Heart left ventricle (tissue), 16 donors: ENCODE measurements at places on chromosomes 11 and 22. TPM values are rescaled to one million over a fixed set of nuclear protein-coding genes. Genes with fewer than 3 reads are reported as not detected.

- no peak overlapping the region for H3K27ac ChIP-seq
- H3K4me1 ChIP-seq, result no peaks in the 10 kb centered on the region
- no peaks in the 10 kb centered on the region for H3K36me3 ChIP-seq
- H3K4me3 ChIP-seq, result no peak overlapping the region
- DNase-seq, result no peak
- no peaks in the 10 kb centered on the region for H3K27me3 ChIP-seq
Observed at GRCh38 chr22:22756109-22756508, 111.7 kb downstream of the GGTLC2 start.

DNA sequence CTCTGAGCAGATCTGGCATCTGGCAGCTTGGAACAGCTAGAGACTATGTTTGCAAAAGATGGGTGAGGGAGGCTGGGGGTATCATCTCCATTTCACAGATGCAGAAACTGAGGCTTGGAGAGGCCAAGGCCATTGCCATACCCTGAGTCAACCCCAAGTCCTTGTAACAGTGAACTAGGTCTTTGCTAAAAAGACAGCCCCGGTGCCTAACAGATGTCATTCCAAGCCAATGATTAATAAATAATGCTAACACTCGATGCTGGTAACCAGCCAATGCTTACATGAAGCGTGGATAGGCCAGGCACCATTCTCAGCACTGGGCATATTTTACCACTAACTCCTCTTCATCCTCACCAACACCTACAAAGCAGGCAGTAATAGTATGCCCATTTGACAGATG, 164.0 kb downstream of the MN1 start:
- H3K27ac ChIP-seq, result no peak overlapping the region
- no peaks in the 10 kb centered on the region for H3K27me3 ChIP-seq
- H3K36me3 ChIP-seq, result no peaks in the 10 kb centered on the region
- no peak overlapping the region for H3K4me3 ChIP-seq
- DNase-seq, result no peak
- no peaks in the 10 kb centered on the region for H3K4me1 ChIP-seq

DNA sequence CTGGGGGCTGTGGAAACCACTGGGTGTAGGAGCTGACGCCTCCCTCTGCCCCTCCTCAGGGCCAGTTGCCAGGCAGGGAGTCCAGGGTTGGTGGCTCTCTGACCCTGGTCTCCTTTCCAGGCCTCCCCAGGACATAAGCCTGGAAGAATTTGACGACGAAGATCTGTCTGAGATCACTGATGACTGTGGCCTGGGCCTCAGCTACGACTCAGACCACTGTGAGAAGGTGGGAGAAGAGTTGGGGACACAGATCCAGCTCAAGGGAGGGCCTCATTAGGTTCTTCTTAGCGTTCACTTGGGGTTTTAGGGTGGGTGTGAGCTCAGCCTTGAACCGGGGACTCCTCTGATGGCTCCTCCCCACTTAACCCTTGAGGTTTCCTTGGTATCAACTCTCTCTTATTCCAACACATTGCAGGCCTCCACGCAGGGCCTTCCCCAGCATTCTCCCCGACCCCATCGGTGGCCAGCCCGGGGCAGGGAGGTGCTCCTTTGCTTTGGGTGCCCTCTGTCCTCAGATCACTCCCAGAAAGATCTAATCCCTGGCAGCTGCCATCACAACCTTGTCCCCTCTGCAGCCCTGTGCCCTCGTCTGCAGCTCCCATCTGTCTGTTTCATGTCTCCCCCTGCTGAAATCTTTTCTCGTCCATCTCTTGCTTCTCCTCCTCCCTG, 1.2 kb downstream of the MAPK8IP2 start:
- no peak overlapping the region for H3K27ac ChIP-seq
- H3K36me3 ChIP-seq, result no peaks in the 10 kb centered on the region
- peaks cover 4% of the 10 kb centered on the region for H3K4me1 ChIP-seq
- DNase-seq, result no peak

GRCh38 chr22:20281891-20282290, 13.8 kb upstream of the RTN4R start:
- no peaks in the 10 kb centered on the region for H3K36me3 ChIP-seq
- DNase-seq, result no peak
- no peak overlapping the region for H3K27ac ChIP-seq
- no peaks in the 10 kb centered on the region for H3K4me1 ChIP-seq
- H3K4me3 ChIP-seq, result no peak overlapping the region

DNA sequence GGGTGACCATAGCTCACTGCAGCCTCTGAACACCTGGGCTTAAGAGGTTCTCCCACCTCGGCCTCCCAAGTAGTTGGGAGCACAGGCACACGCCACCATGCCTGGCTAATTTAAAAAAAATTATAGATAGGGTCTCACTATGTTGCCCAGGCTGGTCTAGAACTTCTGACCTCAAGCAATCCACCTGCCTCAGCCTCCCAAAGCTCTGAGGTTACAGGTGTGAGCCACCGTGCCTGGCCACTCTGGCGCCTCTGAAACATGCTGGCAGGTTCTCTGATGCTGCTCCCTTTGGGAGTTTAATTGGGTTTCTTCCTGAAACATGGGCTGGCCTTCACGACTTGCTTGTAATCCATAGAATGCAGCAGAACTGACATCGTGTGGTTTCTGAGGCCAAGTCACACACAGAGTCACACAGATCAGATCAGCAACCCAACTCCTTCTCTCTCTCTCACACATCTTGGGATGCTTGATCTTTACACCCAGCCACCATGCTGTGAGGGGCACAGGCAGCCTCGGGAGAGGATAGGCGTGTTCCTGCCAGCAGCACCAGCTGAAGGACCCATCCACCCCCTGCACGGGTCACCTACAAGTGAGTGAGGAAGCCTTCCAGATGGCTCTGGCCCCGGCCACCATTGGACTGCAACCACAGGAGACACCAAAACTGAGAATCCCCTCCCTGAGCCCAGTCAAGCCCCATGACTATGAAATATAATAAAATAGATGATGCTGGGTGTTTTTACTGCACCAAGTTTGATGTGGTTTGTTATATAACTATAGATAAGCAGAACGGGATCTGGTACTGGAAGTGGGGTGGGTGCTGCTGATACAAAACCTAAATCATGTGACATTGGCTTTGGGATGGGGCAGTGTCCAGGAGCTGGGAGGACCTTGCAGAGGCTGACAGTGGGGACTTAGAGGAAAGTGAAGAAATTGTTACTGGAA, 3.1 kb upstream of the GSC2 start:
- no peak for DNase-seq
- no peak overlapping the region for H3K4me3 ChIP-seq

- no peaks in the 10 kb centered on the region for H3K36me3 ChIP-seq
- H3K4me1 ChIP-seq, result no peaks in the 10 kb centered on the region
- H3K4me3 ChIP-seq, result no peak overlapping the region
- DNase-seq, result no peak
- no peaks in the 10 kb centered on the region for H3K27me3 ChIP-seq
Observed at GRCh38 chr11:46832511-46833214, 13.4 kb downstream of the CKAP5 start.

DNA sequence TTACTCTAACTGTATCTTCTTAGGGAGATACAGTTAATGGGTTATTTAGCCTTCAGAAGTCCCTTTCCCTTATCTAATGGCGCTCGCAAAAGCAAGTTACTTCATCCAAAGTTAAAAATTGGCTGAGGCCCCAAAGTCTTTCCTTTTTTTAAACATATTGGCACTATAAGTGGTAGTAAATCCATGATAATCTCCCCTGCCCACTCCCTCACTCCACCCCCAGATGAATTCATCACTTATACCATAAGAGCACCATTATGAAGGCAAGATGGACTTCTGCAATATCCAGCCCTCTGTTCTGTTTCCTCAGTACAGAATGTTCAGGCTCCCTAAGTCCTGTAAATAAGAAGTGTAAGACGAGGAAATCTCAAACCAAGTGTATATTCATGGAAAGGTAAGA, 37.7 kb downstream of the CHKA start:
- no peaks in the 10 kb centered on the region for H3K27me3 ChIP-seq
- no peak overlapping the region for H3K4me3 ChIP-seq
- no peak overlapping the region for H3K27ac ChIP-seq
- DNase-seq, result no peak

GRCh38 chr11:69968396-69969347, 109.4 kb upstream of the ANO1 start:
- H3K36me3 ChIP-seq, result no peaks in the 10 kb centered on the region
- no peak overlapping the region for H3K4me3 ChIP-seq
- H3K4me1 ChIP-seq, result peaks cover 8% of the 10 kb centered on the region
- DNase-seq, result no peak
- peak overlapping the region; percentile 42 for H3K27ac ChIP-seq

DNA sequence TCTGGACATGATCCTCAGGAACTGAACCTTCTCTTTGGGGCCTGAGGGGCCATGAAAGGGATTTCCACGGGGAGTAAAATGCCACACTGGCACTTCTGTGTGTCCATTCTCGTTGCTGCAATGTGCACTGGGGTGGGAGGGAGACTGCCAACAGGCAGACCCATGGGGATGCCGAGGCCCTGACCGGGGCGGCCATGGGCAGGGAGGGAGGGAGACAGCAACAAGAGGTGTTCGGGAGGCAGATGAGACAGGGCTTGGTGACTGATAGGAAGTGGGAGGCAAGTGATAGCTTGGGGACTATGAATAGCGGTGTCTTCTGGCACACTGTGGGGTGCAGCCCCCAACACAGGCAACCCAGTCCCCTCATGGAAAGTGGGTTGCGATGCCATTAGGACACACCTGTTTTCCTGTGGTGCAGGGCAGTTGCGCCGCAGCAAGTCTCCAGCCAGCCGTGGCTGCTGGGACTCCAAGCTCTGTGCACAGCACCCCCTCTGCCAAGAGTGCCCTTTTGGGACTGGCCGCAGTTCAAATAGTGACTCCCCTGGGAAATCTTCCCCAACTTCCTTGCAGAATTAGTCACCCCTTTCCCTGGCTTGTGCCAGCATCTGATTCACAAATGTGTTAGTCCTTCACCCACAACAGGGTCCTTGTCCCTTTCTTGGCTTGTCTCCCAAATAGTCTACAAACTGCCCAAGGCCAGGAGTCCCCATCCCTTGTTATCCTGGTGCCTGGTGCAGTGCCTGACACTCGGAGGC, 88.8 kb downstream of the CHST1 start:
- no peak overlapping the region for H3K4me3 ChIP-seq
- DNase-seq, result no peak
- no peak overlapping the region for H3K27ac ChIP-seq

DNA sequence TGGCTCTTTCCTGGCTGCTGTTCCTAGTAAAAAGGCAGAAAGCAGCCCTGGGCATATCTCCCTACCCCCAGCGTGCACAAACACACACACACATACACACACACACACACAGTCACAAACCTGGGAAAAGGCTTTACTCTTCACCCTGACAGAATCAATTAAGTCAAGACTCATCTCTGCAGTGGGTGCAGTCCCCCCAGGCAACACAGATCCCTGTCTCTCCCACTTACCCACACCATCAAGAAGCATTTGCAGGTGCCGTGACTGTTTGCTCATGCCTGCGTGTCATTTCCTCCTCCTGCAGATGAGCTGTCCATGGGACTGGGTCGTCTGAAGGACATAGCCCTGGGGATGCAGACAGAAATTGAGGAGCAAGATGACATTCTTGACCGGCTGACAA, 28.6 kb downstream of the SNAP29 start:
- H3K36me3 ChIP-seq, result peaks cover 69% of the 10 kb centered on the region
- no peak overlapping the region for H3K27ac ChIP-seq
- H3K27me3 ChIP-seq, result no peaks in the 10 kb centered on the region
- H3K4me3 ChIP-seq, result no peak overlapping the region
- peaks cover 11% of the 10 kb centered on the region for H3K4me1 ChIP-seq
- DNase-seq, result no peak

DNA sequence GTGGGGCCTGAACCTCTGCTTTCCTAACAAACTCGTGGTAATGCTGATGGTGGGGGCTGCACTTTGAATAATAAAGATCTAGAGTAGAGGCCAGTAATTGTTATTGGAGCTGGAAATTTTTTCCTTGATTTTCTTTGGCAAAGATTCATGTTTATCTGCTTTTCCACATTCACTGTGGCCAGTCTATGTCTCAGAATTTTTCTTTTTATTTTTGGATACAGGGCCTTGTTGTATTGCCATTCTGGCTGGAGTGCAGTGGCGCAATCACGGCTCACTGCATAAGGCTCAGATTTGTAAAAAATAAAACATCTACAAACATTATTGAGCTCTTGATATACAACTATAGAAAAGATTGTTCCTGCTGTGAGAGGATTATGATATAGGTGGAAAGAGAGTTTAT, 1.6 kb downstream of the TMEM135 start:
- H3K36me3 ChIP-seq, result no peaks in the 10 kb centered on the region
- H3K4me3 ChIP-seq, result peak overlapping the region; percentile 94
- no peak overlapping the region for H3K27ac ChIP-seq

DNA sequence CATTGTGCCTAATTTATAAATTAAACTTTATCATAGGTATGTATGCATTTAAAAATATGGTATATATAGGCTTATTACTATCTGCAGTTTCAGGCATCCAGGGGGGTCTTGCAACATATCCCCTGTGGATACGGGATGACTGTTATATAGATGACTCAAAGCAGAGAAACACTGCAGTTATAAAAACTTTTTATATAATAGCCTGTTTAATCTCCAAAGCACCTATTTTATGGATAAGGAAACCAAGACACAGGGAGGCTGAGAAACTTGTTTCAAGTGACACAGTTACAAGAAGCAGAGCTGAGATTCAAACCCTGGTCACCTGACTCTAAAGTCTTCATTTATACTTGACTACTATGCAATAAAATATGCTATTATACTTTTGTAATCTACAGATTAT, 897.7 kb downstream of the KCNA4 start:
- H3K36me3 ChIP-seq, result no peaks in the 10 kb centered on the region
- H3K4me1 ChIP-seq, result no peaks in the 10 kb centered on the region
- no peaks in the 10 kb centered on the region for H3K27me3 ChIP-seq

GRCh38 chr11:776561-777287, 563 bp downstream of the GATD1 start:
- peak; percentile 30 for DNase-seq
- no peaks in the 10 kb centered on the region for H3K27me3 ChIP-seq
- peak overlapping the region; percentile 93 for H3K4me3 ChIP-seq
- peaks cover 21% of the 10 kb centered on the region for H3K4me1 ChIP-seq
- peak overlapping the region; percentile 87 for H3K27ac ChIP-seq

DNA sequence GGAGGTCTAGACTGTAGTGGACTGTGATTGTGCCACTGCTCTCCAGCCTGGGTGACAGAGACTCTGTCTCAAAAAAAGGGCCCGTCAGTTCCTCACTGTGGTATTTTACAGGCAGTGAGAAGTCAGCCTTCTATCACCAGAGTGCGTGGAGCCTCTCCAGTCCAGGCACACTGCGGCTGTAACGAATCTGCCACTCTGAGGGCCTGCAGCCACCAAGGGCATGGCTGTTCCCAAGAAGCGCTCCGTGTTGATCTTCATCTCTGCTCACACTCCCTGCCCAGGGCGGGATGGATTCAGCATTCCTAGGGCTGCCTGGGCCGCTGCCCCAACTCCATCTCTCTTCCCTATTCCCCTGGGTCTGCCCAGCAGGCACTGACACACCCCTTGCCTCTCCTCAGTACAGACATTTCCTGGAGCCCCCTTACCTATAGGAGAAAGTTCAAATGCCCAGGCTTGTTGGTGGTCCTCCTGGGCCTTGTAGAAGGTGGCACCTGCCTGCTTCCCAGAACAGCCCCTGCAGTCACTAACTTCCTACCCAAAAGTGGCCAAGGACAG, 148.4 kb downstream of the CACNA1I start:
- H3K27me3 ChIP-seq, result no peaks in the 10 kb centered on the region
- H3K36me3 ChIP-seq, result no peaks in the 10 kb centered on the region
- H3K27ac ChIP-seq, result no peak overlapping the region
- H3K4me1 ChIP-seq, result no peaks in the 10 kb centered on the region
- DNase-seq, result no peak
- no peak overlapping the region for H3K4me3 ChIP-seq

The ME3 gene
- 31.3 TPM for total RNA-seq

The CARD10 gene
- 12.6 TPM for total RNA-seq

The SC5D gene
- 18.9 TPM for total RNA-seq

The NAALAD2 gene
- 0.16 TPM for total RNA-seq

The GAL3ST3 gene
- total RNA-seq, result 2.1 TPM
